ENCODE measurements at places on chromosomes 4 and X.

DNA sequence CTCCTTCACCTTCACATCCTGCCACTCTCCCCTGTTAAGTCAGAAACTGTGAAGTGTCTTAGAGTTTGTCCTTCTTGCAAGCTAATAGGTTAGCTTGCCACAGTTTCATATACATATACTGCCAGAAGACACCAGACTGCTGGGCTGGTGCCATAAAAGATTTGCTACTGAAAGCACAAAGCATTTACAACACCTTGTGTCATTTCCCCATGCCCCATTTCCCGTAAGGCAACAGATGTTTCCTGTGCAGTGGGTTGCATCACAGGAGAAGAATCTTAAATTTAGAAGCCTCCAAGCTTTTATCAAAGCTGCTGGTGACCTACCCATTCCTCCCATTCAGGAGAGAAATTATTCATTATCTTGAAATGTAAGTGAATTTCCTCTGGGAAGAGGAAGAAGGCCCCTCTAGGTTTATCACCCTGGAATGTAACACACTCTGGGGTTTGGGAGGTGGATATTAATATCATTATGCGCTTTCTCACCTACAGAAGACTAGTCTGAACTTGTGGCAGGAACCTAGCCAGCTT, 34.5 kb upstream of the RAB33B start:
- peak; percentile 88 for DNase-seq

DNA sequence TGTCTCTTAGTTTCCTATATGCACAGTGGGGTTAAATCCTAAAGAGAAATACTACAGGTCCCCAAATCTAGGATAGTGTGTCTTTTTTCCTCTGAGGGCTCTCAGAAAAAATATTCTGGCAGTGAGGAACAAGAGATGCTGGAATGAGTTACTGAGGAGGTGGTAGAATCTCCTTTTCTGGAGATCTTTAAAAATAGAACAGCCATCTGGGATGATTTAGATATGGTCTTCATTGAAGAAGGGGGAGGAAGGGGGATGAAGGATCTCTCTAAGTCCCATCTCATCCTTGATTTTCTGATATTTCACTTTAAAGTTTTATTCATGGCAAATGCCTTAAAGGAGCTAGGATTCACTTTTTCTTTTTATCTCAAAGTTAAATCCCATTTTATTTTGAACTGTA, 235.0 kb downstream of the MAML3 start:
- DNase-seq = peak; percentile 76

GRCh38 chrX:15416133-15416993, 32.1 kb upstream of the VEGFD start:
- DNase-seq = peak; percentile 28

GRCh38 chrX:152927858-152928760, 30.2 kb downstream of the ZNF185 start:
- DNase-seq = no peak

DNA sequence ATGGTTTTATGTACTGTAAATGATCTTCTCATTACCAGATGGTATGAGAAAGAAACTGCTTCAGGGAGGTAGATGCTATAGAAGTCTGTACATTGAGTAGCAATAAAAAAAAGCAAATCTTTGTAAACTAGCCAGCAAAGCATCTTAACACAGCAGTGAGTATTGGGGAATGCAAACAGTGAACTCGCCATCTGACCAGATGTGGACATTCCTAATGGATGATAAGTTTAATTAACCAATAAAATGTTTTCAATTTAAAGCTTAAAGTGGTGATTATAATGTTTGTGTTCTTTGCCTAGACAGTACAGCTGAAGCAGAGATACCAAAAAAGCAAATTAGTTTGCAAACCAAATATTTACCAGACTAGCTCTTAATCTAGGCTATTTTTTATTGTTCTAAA, 1144.2 kb downstream of the FAT4 start:
- DNase-seq = peak; percentile 65

- no peak for DNase-seq
Observed at GRCh38 chr4:7063362-7063761, 4.5 kb downstream of the GRPEL1 start.

DNA sequence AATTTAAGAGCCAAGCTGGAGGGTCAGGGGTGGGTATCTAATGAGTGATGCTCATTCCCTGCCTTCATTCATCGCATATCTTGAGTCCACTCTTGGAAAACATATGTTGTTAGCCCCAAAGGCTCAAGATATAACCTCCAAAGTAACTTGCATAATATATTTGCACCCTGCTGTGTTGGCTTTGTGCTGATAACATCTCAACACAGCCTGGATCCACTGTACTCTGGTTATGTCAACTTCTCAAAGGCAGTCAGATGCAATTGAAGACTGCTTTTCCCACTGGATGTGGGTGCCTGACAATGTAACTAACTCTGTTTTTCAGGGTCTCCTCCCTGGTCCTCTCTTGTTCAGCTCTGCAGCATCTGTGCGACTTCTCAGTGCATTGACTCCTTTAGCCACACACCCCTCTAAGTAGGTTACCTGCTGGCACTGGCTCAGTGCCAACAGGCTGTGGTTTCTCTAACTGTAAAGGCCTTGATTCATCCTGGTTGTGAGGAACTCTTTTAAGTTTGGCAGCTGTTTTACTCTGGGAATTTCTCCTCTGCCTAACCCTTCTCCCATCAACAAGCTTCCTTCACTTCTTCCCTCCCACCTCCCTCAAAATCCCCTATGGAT, 28.1 kb downstream of the SLC16A2 start:
- peak; percentile 28 for DNase-seq

- DNase-seq = no peak
Observed at GRCh38 chrX:81304563-81304962, 102.7 kb downstream of the SH3BGRL start.

- peak; percentile 26 for DNase-seq
Observed at GRCh38 chr4:94390804-94391410, 48.3 kb upstream of the HPGDS start.

GRCh38 chr4:19557161-19557560, 694.5 kb upstream of the SLIT2 start:
- peak; percentile 25 for DNase-seq

- peak; percentile 22 for DNase-seq
Observed at GRCh38 chr4:1767770-1768366, 25.2 kb upstream of the FGFR3 start.

GRCh38 chr4:36824682-36825081, 419.9 kb upstream of the NWD2 start:
- DNase-seq = no peak

DNA sequence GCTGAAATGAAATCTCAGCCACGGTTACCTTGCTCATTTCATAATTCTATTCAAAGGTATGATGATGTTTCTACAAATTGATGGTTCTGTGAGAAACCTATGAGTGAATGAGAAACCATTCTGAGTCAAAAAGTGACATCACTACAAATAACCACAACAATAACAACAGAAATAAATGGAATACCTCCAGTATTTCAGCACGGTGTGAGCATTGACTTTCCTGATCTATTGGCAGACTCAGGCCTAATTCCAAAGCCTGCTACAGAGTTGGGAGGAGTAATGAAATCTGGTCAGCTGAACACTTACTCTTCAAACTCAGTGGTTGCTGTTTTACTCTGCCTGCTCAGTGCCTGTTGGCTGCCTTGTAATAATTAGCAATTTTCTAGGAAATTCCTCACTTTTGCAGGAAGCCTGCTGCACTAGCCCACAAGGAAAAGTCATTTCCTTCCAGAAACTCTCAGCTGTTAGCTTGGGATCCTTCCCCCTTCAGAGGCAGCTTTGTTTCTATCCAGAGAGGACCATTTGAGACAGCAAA, 18.8 kb upstream of the SYNPO2 start:
- peak; percentile 65 for DNase-seq

GRCh38 chr4:140844061-140844460, 87.9 kb upstream of the TBC1D9 start:
- no peak for DNase-seq

GRCh38 chrX:71549986-71550385, 17.1 kb downstream of the OGT start:
- no peak for DNase-seq

DNA sequence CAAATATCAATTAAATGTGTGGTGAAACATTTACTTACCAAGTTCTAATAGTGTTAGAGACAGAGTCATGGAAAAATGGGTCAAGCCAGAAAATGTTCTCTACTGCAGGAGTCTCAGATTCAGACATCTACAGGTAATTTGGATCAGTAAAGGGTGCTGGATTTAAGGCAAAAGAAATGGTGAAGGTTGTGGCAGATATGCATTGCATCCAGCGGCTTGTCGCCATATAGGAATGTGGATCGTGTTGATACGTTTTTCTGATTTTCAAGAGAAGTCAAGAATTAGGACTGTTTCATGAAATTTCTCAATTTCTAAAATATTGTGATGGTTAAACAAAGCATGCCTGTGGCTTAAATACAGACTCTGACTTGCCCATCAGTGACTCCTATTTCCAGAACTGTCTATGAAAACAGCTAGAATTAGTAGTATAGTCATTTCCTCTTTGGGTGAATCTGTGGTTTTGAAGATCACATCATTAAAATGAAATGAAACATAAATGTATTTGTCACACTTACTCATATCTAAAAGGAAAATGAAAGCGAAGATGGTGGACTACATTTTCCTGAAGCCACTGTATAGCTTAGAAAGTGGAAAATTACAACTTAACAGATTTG, 110.1 kb upstream of the VEGFC start:
- peak; percentile 97 for DNase-seq

GRCh38 chr4:109947457-109947856, 34.8 kb downstream of the EGF start:
- peak; percentile 74 for DNase-seq

DNA sequence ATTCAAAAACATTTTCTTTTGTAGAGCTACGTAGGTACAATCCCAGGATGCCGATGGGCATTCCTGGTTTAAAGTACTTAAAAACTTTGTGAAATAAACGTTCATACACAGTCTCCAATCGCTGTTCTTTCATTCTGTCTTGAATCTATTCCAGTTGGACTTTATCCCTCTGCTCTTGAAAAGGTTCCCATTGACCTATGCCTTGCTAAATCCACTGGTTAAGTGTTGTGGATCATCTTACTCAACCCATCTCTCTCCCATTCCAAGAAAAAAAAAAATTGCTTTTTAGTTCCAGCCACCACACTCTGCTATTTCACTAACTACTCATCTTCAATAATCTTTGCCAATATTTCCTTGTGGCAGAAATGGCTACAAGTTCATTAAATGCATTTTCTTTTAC, 542.3 kb upstream of the GRIA3 start:
- no peak for DNase-seq

DNA sequence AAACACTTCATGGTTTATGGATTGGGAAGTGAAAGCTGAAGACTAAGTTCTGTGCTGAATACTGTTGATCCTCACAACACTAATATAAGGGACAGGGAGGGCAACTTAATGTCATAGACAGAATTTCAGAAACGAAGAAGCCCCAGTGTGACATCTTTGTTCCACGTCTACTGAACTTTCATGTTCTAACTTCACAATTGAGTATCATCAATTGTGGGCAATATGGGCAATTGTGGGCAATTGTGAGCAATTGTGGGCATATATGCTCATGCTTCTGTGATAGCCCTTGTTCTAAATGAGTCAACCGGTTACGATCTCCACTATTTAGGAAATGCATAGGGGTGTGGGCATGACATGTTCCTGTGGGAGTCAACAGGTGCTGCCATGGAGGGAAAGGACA, 33.7 kb downstream of the CYBB start:
- DNase-seq = no peak

DNA sequence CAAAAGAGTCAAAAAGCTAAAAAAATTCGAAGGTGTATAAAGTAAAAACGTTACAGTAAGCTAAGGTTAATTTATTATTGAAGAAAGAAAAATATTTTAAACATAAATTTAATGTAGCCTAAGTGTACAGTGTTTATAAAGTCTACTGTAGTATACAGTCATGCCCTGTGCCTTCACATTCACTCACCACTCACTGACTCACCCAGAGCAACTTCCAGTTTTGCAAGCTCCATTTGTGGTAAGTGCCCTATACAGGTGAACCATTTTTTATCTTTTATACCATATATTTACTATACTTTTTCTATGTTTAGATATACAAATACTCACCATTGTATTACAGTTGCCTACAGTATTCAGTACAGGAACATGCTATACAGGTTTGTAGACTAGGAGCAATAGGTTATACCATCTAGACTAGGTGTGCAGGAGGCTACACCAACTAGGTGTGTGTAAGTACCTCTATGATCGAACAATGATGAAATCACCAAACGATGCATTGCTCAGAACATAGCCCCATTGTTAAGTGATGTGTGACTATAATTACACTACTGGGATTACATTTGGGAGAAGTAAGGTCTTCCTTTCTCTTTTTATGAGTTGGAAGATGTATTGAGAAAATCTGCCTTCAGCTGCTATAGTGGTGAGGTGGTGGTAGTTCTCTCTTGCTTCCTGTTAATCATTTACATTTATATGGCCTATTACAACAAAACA, 27.2 kb downstream of the TMSB4X start:
- DNase-seq = no peak

GRCh38 chrX:64842492-64842891, 133.8 kb downstream of the ZC4H2 start:
- no peak for DNase-seq

GRCh38 chrX:141375011-141375760, 132.9 kb upstream of the SPANXC start:
- peak; percentile 2 for DNase-seq

GRCh38 chrX:145818186-145819113, 821 bp downstream of the SLITRK2 start:
- no peak for DNase-seq

GRCh38 chrX:88940904-88941303, 193.9 kb downstream of the CPXCR1 start:
- DNase-seq = no peak

- peak; percentile 60 for DNase-seq
Observed at GRCh38 chrX:40866893-40867292, 131.6 kb upstream of the MED14 start.

Measured in fibroblast of upper back skin (primary cell).